ENCODE measurements at places on chromosomes 2 and 18. TPM values are rescaled to one million over a fixed set of nuclear protein-coding genes. Genes with fewer than 3 reads are reported as not detected.
A peak's percentile ranks its signal among the peaks of the same experiment; 100 is the strongest.

DNA sequence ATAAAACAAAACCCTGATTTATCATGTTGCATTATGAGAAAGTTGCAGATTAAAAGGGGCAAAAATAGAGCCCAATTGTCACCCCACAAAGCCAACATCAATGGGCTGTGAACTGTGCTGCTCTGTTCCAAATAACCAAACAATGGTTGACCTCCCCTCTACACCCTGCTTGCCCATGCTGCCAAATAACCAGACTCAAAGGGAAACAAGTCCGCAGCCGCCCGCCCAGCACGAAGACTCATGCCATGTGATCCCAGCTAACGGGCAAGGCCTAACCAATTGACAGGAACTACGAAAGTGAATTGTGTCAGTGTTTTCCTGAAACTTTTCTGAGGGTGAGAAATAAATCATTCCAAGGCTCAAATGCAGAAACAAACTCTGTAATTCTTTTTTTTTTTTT, 97.9 kb upstream of the RIOK3 start:
- no peak overlapping the region for H3K27ac ChIP-seq
- no peaks in the 10 kb centered on the region for H3K36me3 ChIP-seq
- no peaks in the 10 kb centered on the region for H3K27me3 ChIP-seq

DNA sequence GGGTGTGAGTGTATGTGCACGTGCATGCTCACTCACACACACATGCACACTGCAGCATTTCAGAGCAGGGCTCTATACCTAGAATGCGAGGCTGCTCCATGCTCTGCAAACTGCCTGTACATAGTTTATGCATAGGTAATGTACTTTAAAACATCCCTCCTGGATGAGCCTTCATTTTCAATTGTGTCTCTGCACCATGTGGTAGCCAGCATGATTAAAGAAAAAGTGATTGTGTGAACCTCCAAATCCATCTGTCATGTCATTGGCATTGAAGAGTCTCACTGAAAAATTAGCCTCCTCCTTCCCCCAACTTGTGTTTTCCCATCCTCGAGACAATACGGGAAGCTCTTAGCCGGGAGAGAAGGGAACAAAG, 120.9 kb upstream of the SPATS2L start:
- no peak overlapping the region for H3K27ac ChIP-seq
- H3K4me3 ChIP-seq: no peak overlapping the region
- H3K4me1 ChIP-seq: no peaks in the 10 kb centered on the region
- H3K27me3 ChIP-seq: no peaks in the 10 kb centered on the region
- no peak for DNase-seq
- H3K36me3 ChIP-seq: no peaks in the 10 kb centered on the region

IL1R1 gene
- 196 TPM for total RNA-seq

GRCh38 chr2:118059919-118060478, 28.3 kb upstream of the INSIG2 start:
- no peak for DNase-seq
- H3K27me3 ChIP-seq: peaks cover 7% of the 10 kb centered on the region
- H3K4me3 ChIP-seq: no peak overlapping the region
- no peaks in the 10 kb centered on the region for H3K4me1 ChIP-seq
- no peaks in the 10 kb centered on the region for H3K36me3 ChIP-seq
- H3K27ac ChIP-seq: no peak overlapping the region

DNA sequence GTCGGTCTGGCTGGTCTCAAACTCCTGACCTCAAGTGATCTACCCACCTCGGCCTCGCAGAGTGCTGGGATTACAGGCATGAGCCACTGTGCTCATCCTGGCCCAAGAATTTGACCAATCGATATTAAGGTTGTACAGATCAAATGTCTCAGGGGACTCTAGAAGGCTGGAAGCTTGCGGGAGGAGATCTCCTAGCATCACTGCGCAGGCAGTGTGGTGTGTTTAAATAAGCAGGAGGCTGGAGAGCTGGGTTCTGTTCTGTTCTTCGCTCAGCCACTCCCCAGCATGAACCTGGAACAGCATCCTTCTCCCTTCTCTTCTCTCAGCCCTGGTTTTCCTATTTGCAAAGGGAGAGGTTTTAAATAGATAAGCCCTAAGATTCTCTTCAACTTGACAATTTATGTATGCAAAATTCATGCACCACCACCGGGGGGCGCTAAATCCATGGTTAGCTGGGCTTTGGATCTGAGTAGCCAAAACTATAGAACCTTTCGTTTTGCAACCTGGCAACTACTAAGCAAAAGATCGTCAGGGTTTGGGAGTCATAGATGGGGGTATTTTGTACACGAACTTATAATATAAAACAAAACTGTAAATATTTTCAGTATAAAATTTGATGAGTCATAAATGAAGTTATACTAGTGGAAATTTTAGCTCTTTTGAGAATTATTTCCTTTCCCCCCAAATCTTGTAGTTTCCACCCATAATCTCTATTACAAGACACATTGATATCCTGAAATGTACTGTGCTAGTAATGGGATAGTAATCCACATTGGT, 60.6 kb downstream of the SLC16A14 start:
- peak overlapping the region; percentile 3 for H3K4me3 ChIP-seq
- no peak overlapping the region for H3K27ac ChIP-seq
- no peaks in the 10 kb centered on the region for H3K27me3 ChIP-seq

DNA sequence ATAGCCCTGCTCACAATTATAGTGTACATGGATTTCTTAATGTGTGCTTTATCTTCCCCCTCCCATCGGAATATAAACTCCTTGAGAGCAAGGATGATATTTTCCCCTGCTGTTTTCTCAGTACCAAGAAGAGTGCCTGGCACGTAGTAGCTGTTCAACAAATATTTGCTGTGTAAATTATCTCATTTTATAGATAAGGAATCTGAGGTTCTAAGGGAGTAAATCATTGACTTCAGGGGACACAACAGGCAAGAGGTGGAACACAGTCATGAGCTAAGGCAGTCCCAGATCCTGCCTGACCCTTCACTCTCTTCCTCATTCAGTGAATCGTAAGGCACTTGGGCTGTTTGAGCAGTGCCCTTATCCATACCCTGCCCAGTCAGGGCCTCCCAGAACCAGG, 187.3 kb upstream of the TNP1 start:
- H3K27ac ChIP-seq: no peak overlapping the region
- no peak overlapping the region for H3K4me3 ChIP-seq
- DNase-seq: no peak
- H3K4me1 ChIP-seq: no peaks in the 10 kb centered on the region
- H3K36me3 ChIP-seq: no peaks in the 10 kb centered on the region

Data from upper lobe of right lung (tissue), 1 donor.